Activated CD4-positive, alpha-beta memory T cell treated with anti-CD3 and anti-CD28 coated beads, Interleukin-2, amount 10 ng/mL, durations not matched to agents 7 days and 5 days (primary cell): ENCODE measurements at places on chromosomes 1 and 21. TPM values are rescaled to one million over a fixed set of nuclear protein-coding genes. Genes with fewer than 3 reads are reported as not detected.

The C1orf185 gene
- not detected for total RNA-seq

DNA sequence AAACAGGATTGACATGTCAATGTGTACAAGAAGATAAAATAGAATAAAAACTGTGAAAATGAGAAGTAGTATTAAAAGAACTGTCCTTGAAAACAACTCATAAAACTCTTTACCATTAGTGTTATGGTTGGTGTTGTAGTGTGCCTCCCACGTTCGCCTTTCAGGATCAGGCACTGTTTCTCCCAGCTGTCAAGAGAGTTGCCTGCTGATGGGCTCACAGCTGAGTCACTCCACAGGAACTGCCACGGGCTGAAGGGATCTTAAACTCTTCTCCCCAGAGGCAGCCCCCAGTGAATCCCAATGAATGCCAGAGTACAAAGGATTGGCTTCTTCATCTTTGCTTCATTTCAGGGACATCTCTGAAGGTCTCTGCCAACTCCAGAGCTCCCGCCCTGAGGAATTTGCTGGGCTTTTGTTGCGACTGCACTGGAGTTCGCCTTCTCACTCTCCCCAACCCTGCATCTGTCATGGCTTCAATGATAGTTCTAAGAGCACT is 119.6 kb downstream of the ADGRL2 start:
- no peaks in the 10 kb centered on the region for H3K27me3 ChIP-seq
- H3K27ac ChIP-seq, result no peak overlapping the region
- H3K4me1 ChIP-seq, result no peaks in the 10 kb centered on the region

DNA sequence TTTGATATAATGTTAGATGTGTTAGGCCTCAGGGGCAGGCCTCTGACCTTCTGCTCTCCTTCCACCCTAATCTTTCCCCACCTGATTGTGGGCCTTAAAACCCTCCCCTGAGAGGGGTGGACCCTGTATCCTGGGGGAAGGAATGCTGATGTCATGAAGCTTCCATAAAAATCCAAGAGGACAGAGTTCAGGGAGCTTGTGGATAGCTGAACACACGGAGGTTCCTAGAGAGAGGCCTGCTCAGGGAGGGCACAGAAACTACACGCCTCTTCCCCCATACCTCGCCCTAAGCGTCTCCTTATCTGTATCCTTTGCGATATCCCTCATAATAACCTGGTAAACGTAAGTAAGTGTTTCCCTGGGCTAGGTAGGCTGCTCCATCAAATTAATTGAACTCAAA is 4.3 kb downstream of the MFN2 start:
- H3K27me3 ChIP-seq, result no peaks in the 10 kb centered on the region
- no peak overlapping the region for H3K27ac ChIP-seq

- H3K27ac ChIP-seq, result no peak overlapping the region
- H3K27me3 ChIP-seq, result peaks cover 5% of the 10 kb centered on the region
- H3K4me3 ChIP-seq, result no peak overlapping the region
These were observed 29.0 kb upstream of the LGALS8 start for GRCh38 chr1:236494586-236495466.

- no peaks in the 10 kb centered on the region for H3K36me3 ChIP-seq
- H3K4me1 ChIP-seq, result no peaks in the 10 kb centered on the region
- no peak overlapping the region for H3K27ac ChIP-seq
- no peak for DNase-seq
- peaks cover 32% of the 10 kb centered on the region for H3K27me3 ChIP-seq
These were observed 65.8 kb upstream of the BCL10 start for GRCh38 chr1:85342207-85342606.

The LCE2B gene
- not detected for total RNA-seq

DNA sequence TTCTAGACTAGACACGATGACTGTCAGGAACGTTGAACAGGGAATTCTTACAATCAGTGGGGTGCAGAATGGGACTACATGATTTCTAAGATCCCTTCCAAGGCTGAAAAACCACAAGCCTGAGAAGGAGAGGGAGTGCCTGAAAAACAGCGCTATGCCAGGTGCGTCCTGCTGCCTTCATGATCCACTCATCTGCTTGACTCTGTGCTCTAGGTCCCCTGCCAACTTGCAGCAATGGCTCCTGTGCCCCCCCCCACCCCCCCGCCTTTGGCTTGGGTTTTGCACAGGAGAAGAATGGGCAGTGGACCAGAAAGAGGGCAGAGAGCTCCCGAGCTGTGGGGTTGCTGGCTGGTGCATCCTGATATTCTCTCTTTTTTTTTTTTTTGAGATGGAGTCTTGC is 5.9 kb downstream of the SLC2A7 start:
- no peak for DNase-seq
- no peak overlapping the region for H3K4me3 ChIP-seq
- no peaks in the 10 kb centered on the region for H3K36me3 ChIP-seq
- no peak overlapping the region for H3K27ac ChIP-seq

The PTPRF gene
- total RNA-seq, result 2.1 TPM

The BRDT gene
- 0.18 TPM for total RNA-seq

GRCh38 chr1:68107771-68108170 is 57.3 kb upstream of the DIRAS3 start:
- no peak overlapping the region for H3K27ac ChIP-seq
- H3K36me3 ChIP-seq, result no peaks in the 10 kb centered on the region
- H3K4me3 ChIP-seq, result no peak overlapping the region
- no peak for DNase-seq

The PIGP gene
- total RNA-seq, result 17.2 TPM

DNA sequence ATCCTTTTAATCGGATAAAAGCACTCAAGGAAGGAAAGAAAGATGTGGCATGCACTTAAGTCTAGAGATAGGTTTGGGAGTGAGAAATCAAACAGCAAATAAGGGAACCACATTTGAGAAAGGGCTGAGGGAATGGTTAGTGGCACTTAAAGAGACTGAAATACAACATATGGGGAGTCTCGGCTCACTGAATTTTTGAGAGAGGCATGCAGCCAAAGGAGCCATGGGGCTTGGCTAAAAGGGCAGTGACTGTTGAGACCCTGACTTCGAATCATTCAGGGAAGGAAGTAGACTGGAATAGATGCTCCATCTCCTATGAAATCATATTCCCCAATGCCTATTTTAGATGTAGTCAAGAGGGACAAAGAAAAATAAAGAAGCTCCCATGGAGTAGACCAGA is 58.3 kb upstream of the HAO2 start:
- no peaks in the 10 kb centered on the region for H3K36me3 ChIP-seq
- H3K4me3 ChIP-seq, result no peak overlapping the region
- no peak for DNase-seq
- H3K4me1 ChIP-seq, result peaks cover 7% of the 10 kb centered on the region
- H3K27me3 ChIP-seq, result peaks cover 28% of the 10 kb centered on the region
- no peak overlapping the region for H3K27ac ChIP-seq

The ITPKB gene
- 43.6 TPM for total RNA-seq

DNA sequence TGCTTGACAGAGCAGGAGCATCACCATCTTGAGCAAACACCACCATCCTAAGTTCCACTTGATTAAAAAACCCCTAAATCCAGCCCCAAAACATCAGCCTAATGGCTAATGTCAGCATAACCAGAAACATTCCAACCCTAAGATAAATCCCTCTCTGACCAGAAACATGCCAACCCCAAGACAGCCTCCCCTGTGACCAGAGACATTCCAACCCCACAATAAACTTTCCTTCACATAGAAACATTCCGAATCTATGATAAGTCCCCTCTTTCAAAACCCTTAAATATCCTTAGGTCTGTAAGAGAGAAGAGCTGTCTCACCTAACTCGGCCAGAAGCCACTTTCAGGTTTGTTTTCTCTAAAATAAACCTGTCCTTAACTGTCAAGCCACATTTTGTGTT is 17.4 kb upstream of the SLC2A5 start:
- H3K4me1 ChIP-seq, result peaks cover 21% of the 10 kb centered on the region
- no peak overlapping the region for H3K27ac ChIP-seq
- no peak overlapping the region for H3K4me3 ChIP-seq
- H3K27me3 ChIP-seq, result peaks cover 43% of the 10 kb centered on the region
- no peaks in the 10 kb centered on the region for H3K36me3 ChIP-seq

- no peaks in the 10 kb centered on the region for H3K4me1 ChIP-seq
- H3K27me3 ChIP-seq, result peaks cover 7% of the 10 kb centered on the region
- no peaks in the 10 kb centered on the region for H3K36me3 ChIP-seq
- no peak for DNase-seq
- no peak overlapping the region for H3K4me3 ChIP-seq
These were observed 120.1 kb upstream of the RAVER2 start for GRCh38 chr1:64624808-64625207.

The ASCL5 gene
- total RNA-seq, result not detected

DNA sequence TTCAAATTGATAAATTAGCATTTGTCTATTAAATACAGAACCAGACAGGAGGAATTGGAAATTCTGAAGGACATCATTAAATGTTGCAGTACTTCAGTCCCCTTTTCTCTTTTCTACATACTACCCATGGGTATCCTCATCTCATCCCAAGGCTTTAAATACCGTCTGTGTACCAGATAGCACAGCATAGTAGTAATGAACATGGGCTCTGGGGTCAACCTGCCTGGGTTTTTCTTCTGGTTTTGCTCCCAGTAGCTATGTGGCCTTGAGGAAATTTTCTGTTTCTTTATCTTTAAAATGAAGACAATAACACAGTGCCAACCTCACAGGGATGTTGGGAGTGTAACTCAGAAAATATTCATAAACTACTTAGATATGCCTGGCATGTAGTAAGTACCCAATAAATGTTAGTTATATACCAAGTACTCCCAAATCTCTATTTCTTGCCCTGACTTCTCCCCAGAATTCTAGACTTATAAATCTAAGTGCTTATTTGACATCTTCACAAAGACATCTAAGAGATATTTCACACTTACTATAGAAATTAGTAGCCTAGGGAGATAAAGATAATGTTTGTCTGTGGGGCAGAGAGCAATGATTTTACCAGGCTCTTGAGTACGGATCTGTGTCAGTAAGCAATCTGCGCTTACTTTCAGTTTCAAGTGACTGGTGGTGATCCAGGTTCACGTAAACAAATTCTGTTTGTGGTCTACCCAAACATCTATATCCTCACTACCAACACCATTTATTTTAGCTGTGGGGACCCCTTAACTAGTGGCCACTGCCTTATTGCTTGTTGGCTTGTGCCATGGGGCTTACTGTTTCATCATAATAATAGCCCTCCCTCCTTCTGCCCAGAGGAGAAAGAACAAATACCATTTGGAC is 37.3 kb downstream of the VANGL2 start:
- no peaks in the 10 kb centered on the region for H3K27me3 ChIP-seq
- peak overlapping the region; percentile 69 for H3K4me3 ChIP-seq
- H3K27ac ChIP-seq, result peak overlapping the region; percentile 89
- DNase-seq, result peak; percentile 41
- H3K4me1 ChIP-seq, result peaks cover 35% of the 10 kb centered on the region

The IVL gene
- total RNA-seq, result not detected

DNA sequence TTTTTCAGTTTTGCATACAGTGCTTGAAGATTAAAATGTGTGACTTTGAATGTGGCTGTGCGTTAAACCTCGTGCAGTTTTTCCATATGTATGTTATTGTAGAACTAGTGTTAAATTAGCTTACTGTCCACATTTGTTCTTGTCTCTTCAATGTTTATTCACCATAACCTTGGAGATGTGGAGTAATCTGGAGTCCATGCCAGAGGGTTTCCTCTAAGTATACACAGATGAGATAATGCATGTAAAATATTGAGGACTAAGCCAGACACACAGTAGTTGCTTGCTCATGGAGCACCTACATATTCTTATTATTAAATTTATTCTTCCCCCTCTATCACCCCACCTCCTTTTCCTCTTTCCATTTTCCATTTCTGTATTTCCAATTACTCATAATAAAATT is 7.7 kb upstream of the GIPC2 start:
- no peak for DNase-seq
- H3K4me1 ChIP-seq, result peaks cover 6% of the 10 kb centered on the region
- H3K27me3 ChIP-seq, result peaks cover 17% of the 10 kb centered on the region
- no peak overlapping the region for H3K27ac ChIP-seq
- no peaks in the 10 kb centered on the region for H3K36me3 ChIP-seq
- no peak overlapping the region for H3K4me3 ChIP-seq

The KDF1 gene
- not detected for total RNA-seq

DNA sequence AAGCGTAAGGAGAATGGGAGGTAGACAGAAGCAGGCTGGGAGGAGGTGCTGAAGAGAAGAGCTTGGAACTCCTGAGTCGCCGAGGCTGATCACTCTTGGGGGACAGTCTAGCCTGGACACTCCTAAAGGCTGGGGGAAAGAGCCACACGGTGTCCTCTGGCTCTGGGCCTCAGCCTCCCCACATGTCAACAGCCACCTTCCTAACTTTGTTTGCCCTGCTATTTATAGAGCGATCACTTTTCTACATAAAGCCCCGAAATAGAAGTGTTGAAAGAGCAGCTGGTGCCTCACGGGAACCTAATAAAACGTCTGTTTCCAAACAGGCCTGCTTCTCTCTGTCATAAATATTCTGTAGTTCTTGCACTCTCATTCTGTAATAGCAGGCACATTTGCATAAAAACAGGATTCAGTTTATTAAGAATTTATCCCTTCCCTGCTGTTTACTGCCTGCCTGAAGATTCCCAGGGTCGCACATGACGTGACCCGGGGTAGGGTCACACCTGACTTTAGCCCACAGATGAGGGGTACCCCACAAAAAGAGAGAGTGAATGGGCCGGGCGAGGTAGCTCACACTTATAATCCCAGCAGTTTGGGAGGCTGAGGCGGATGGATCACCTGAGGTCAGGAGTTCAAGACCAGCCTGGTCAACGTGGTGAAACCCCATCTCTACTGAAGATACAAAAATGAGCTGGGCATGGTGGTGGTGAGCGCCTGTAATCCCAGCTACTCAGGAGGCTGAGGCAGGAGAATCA is 212.5 kb downstream of the TOMM20 start:
- H3K27me3 ChIP-seq, result no peaks in the 10 kb centered on the region
- peaks cover 17% of the 10 kb centered on the region for H3K4me1 ChIP-seq
- DNase-seq, result no peak
- no peaks in the 10 kb centered on the region for H3K36me3 ChIP-seq

DNA sequence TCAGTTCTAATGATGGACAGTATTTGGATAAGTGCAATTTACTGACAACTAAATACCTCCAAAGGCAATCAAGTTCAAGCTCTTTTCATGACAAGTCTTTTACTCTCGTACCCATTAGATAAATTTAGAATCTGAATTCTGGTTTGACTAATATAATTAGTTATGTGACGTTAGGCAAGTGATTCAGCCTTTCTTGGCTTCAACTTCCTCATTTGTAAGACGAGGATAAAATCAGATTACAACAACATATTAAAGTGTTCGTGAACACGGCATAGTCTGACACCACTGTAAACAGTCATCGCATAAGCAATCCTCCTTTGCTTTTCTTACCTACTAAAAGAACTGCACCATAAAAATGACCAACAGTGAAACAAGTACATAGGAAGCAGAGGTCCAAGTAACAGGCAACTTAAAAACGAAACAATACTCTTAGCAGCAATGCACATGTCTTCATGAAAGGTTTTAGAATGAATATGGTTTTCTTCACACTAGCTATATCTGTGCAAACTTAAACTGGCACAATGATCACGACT is 25.7 kb downstream of the COA6 start:
- H3K4me1 ChIP-seq, result peaks cover 51% of the 10 kb centered on the region
- H3K36me3 ChIP-seq, result peaks cover 31% of the 10 kb centered on the region
- DNase-seq, result no peak

GRCh38 chr1:115982400-115982799 is 6.1 kb downstream of the SLC22A15 start:
- peaks cover 2% of the 10 kb centered on the region for H3K4me1 ChIP-seq
- H3K4me3 ChIP-seq, result no peak overlapping the region
- no peaks in the 10 kb centered on the region for H3K36me3 ChIP-seq
- no peak overlapping the region for H3K27ac ChIP-seq
